ENCODE measurements at places on chromosomes 2 and 18.

DNA sequence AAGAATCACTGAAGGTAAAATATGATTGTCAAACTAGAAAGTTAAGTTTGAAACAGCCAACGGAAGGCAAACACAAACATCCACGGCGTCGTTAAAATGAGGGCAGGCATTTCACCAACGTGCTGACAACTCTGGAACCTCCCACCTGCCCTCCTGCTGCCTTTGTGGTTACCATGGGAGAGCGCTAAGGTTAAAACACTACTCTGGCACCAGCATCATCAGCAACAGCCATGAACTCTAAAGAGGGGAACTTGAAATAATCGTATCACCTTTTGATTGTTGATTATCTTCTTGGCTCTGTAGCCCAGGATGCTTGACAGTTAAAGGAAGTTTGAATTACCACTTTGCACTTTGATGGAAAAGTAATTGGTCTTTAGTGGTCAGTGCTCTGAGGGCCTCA, 34.7 kb downstream of the CYB5A start:
- no peak for DNase-seq

- no peak for DNase-seq
Observed at GRCh38 chr2:158321264-158321663, 135.3 kb downstream of the CCDC148 start.

GRCh38 chr2:10352361-10352760, 49.7 kb downstream of the HPCAL1 start:
- no peak for DNase-seq

- no peak for DNase-seq
Observed at GRCh38 chr2:123688231-123688940, 336.7 kb upstream of the CNTNAP5 start.

DNA sequence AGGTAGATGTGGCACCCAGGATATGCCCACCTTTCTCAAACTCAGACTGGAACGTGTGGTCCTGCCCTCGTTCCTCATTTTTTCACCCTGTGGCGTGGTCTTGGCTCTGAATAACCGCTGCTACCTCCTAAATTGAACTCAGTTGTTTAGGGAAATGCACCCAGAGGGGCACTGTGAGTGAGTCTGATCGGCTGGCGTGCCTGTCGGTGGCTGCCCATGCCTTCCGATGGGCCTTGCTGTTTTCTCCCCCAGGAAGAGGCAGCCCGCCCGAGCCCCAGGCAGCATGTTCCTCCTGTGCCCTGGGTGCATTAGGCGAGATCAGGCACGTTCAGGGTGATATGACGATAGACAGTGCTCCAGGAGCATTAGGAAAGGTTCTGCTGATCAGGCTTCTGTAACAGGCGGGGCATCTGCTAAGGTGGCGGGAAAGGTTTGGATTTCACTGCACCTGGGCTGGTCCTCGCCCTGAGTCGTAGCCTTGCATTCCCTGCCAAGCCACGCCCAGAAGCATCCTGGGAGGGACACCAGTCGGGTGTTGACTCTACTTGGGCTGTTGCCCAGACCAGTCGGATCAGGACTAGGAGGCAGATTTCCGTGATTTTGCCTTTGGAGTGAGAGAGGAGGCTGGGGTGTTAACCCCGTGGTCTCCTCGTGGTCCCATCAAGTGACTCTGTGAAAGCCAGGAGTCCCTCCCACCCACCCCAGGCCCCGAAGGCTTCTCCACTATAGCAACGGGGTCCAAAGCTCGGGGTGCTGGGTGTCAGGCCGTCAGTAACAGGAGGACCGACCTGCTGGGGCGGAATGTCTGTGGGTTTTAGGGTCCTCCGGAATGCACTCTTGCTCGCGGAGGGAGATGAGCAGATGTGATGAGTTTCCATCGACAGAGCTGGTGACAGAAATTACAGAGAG, 75.1 kb downstream of the SH3BP4 start:
- DNase-seq: no peak

GRCh38 chr2:71878626-71879508, 268.8 kb downstream of the CYP26B1 start:
- DNase-seq: no peak

- DNase-seq: no peak
Observed at GRCh38 chr2:101047075-101047766, 45.1 kb downstream of the RPL31 start.

DNA sequence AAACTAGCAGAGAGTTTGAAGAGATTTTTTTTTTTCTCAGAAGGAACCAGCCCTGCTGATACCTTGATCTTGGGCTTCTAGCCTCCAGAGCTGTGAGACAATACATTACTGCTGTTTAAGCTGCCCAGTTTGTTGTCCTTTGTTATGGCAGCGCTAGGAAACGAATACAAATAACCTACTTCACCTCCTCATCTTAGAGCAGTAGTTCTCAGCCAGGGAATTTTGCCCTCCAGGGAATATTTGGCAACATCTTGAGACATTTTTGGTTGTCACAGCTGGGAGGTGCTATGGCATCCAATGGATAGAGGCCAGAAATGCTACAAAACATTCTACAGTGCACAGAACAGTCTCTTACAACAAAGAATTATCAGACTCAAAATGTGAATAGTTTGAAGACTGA, 43.9 kb upstream of the BCL11A start:
- no peak for DNase-seq

DNA sequence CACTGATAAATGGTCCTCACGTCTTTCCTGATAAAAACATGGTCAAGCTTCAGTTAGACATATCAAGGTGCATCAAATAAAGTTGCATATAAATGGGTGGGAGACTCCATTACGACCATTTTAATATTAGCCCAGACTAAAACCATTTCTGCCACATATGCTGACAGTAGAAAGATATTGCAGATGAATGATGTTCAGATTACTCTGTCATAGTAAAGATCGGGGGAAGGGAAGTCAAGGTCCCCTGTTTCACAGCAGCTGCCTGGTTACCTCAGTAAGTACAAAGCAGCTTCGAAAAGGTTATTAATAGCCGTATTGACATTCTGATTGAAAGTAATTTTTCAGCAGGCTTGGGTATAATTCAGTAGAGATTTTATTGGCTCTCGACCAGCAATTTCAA, 927.7 kb upstream of the CDH2 start:
- no peak for DNase-seq

- DNase-seq: no peak
Observed at GRCh38 chr2:44839771-44840502, 101.6 kb upstream of the SIX3 start.

DNA sequence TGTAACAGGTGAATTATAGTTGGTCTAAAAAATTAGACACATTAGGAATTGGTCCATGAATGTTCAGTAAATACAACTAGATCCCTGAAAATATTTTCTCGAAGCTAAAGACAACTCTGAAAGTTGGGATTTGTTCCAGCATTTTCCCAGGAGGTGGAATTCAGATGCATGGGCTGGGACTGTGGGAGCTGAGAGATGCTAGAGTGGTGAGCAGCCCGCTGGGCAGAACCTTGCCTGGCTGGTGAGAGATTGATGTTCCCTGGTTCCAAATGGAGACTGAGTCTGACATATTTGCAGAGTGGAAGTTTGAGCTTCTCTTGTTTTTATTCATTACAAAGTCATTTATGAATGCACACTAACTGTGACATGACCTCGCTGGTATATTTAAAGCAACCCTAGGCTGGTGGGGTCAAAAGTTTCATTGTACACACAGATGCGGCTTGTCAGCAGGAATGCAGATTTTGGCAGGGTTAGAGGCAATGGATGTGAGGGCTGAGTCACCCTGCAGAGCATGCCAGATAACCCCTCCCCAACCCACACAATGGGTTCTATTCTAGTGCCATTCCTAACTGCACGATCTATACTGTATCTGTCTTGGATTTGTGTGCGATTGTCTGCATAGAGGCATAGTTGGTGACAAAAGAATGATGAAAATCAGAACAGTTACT, 23.5 kb upstream of the TMEM178A start:
- DNase-seq: no peak

GRCh38 chr2:217972490-217972889, 30.3 kb downstream of the TNS1 start:
- DNase-seq: no peak

GRCh38 chr2:67054728-67055127, 342.4 kb upstream of the ETAA1 start:
- DNase-seq: no peak

DNA sequence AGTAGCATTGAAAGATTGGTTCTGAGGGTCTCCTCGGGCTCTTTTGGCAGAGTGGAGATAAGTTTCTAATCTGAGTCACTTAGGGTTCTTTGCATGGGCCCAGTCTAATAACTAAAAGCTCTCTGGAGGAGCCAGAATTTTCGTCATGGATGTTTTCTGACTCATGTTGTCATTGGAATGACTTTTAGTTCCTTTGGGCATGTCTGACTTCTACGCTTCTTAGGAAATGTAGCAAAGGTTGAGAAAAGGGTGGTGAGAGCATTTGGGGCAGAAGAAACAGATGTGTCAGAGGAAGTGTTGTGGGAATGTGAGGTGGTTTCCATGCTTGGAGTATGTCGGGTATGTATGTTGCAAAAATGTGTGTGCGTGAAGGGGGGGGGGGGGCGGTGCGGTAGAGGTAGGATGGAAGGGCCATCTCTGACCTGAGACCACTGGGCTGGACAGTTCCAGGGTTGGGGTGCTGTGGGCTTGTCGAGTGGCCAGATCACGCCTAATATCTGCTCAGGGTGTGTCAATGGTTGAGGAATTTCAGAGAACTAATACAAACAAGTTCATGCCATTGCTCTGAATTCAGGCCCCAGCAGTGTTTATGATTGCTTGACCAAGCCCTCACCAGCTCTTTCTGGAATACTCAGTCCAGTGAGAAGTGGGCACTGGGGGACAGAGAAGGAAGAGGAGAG, 26.9 kb downstream of the KLHL29 start:
- DNase-seq: no peak

DNA sequence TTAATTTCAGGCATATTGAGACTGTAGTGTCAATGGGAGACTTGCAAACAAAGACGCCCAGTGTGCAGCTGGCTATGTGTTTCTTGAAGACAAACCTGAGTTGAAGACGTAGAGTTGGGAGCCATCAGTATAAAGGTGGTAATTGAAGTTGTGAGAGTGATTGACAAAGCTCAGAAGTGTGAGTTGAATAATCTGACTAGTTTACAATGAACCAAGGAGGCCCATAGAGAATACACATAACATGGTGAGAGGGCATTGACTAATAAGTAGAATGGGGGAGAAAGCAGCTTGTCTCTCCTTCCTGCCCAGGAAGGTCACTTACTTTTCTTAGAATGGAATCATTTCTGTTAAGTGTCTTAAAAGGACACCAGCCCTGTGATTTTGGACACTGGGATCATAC, 14.1 kb downstream of the SP110 start:
- no peak for DNase-seq

DNA sequence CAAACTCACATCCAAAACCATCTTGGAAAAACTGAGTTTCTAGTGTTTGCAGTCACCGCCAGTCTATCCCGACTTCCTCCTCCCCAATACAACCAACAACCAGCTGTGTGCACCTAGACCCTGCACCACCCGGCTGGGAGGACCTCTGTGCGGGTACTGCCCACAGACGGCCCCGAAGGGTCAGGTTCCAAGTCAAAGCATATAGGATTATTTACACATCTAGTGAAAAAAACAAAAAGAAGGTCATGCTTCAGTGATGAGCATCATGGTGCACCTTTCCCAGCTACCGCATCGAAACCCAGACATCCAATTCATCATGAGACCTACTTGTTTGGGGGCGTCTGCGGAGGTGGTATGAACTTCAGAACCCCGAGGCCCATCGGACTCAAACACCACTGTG, 124.8 kb downstream of the ZNF516 start:
- no peak for DNase-seq

- DNase-seq: no peak
Observed at GRCh38 chr2:230681171-230681545, 31.5 kb upstream of the CAB39 start.

- no peak for DNase-seq
Observed at GRCh38 chr2:81234711-81235110, 930.2 kb upstream of the LRRTM1 start.

- DNase-seq: no peak
Observed at GRCh38 chr2:64404002-64404731, 49.8 kb upstream of the LGALSL start.

DNA sequence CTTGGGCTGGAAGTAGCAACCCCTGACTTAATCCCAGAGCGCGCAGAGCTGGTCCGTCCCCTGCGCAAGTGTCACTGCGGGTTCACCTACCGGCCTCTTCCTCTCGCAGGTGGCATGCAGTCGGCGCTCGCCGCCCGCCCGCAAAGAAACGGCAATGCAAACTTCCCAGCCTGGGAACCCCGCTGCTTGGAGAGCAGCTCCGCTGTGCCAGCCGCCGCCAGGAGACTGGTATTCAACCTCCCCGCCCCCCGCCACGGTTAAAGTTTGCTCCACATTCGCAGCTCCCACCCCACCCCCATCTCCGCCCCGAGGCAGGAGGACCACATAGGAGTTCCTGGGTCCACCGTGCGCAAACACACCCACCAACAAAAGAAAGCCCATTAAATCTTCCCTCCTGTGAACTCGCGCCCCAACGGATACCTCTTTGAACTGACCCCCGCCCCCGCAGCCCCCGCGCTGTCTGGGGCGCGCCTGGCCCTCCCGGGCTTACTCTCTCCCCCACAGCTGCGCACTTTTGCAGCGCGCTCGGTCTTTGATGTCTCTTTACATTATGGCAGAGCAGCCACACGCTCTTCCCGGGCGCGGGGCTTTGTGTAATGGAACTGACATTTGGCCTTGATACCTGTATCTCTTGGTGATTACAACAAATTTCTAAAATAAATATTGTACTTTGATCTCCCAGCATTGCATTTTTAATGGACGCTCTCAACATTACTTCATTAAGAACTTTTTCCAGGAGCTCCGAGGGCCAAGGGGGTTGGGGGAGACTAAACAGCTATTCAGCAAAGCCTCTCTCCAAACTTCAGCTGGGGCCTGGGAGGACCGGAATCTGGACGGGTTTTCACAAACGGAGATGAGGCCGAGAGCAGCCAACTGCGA, 3.1 kb upstream of the SP5 start:
- DNase-seq: no peak

GRCh38 chr2:38602136-38602731, 494 bp downstream of the HNRNPLL start:
- no peak for DNase-seq

DNA sequence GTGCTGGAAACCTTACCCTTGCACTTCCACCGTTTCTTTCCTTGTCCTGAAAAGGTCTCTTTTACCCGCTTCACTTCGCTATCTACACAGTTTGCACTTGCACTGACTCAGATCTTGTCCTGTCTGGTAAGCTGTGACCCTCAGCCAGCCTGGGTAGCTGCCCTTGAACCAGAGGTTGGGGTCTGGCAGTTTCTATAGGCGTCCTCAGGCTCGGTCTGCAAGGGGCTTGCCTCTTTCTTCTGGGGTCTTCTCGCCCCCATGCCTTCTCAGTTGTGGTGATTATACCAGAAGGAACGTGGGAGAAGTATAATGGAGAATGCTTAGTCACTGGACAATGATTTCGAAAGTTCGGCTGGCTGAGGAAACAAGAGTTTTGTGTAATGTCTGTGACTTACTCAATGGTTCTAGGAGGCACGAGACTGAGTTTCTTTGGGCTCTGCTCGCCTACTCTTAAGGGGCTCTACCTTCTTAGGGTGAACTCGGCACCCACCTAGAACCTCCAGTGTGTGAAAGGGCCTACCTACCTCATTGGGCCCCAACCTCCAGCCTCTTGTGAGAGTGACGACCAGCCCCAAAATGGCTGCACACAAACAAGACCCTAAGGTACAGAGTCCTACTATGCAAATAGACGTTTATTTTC, 6.9 kb upstream of the STAT1 start:
- DNase-seq: no peak
